Bone marrow (tissue), 2 donors: ENCODE measurements at places on chromosomes 6 and 20.

DNA sequence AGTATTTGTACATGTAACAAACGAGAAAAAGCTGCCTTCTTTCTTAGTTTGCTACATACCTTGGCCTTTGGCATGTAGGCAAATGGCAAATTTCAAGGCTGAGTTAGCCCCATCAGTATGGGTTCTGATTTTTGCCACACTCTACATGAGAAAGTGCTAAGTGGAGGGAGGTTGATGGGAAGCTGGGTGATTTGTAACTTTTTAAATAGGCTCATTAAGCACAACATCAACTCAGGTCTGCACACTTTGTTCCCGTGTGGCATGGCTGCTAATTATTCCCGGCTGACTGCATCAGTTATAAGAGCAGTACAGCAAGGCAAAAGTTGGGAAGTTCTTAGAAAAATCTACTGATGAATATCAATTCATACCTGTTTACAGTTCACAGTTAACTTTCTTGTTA is 172.8 kb upstream of the MAP3K7 start:
- no peak for DNase-seq

DNA sequence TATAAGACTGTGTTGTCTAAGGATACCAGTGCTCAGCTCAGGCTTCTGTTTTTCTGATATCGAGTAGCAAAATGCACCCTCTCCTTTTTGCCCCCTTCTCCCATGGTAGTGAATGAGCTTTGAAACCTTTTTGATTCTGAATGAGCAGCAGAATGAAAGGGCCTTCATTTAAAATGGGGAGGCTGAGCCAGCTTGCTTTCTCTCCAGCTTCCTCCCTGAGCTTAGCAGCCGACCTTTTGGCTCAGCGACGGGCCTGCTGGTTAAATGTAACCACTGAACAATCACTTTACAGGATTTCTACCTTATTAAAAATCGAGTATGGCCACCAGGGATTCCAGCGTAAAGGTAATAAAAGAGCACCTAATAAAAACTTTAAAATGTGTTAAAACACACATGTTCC is 133.7 kb upstream of the SPACA1 start:
- no peak for DNase-seq

- no peak for DNase-seq
Measured at GRCh38 chr6:29791162-29791561, 36.5 kb upstream of the HLA-G start.

- no peak for DNase-seq
Measured at GRCh38 chr20:57195469-57196100, 70.9 kb downstream of the BMP7 start.

DNA sequence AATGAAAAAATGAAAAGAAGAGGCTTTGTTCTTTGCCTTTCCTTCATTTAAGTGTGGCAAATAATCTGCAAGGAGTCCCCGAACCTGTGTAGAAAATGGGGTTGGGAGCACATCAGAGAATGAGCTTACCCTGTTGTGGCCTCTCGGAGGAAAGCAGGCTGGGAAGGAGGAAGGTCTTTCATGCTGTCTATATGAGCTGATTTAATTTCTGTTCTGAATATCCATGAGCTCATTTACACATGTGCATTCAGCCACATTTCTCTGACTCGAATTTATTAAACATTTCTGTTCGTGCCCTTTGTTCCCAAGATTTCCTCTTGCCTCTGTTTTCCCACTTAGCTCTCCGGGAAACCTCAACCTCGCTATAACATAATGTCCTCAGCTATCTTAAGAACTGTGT is 584.4 kb upstream of the CDH4 start:
- no peak for DNase-seq

- DNase-seq: no peak
Measured at GRCh38 chr20:57851796-57852195, 142.0 kb upstream of the PMEPA1 start.

DNA sequence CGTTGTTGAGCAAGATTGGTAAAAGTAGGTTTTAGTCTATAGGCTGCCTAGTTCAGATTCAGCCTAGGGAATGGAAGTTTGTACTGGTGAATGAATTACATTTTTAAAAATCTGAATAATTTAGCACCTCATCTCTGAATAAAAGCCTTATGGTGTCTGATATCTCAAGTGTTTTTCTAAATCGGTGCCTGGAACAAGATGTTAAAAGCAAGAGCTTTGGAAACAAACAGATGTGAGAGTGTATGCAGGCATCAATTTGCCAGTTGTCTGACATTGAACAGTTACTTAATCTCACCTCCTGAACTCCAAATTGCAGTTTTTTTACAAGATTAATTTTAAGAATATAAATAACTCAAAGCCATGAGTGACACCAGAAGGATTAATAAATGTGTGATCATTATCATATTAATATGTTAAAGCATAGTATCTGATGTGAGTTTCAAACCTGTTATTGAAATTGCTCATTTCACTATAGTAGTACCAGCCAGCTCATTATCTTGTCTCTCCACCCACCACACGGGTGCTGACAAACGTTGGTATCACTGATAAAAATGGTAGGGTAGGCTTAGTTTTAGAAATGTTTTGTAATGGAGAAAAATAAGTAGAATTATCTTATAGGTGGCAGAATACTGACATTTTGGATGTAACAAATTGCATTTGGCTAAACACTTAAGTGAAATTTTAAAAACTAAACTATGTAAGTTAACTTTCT is 157.3 kb downstream of the FAM83B start:
- DNase-seq: no peak
